Stimulated activated CD8-positive, alpha-beta memory T cell treated with anti-CD3 and anti-CD28 coated beads, Interleukin-4, amount 100 ng/mL, for 4 hours (primary cell): ENCODE measurements at places on chromosomes 5 and 9.

GRCh38 chr9:21656776-21657674 is 145.4 kb upstream of the MTAP start:
- DNase-seq: no peak

- DNase-seq: no peak
Measured at GRCh38 chr5:38259062-38259808, 876 bp downstream of the EGFLAM start.

GRCh38 chr9:112013266-112013665 is 116.7 kb downstream of the UGCG start:
- DNase-seq: no peak

GRCh38 chr5:101663543-101663942 is 632.5 kb downstream of the SLCO4C1 start:
- DNase-seq: no peak

DNA sequence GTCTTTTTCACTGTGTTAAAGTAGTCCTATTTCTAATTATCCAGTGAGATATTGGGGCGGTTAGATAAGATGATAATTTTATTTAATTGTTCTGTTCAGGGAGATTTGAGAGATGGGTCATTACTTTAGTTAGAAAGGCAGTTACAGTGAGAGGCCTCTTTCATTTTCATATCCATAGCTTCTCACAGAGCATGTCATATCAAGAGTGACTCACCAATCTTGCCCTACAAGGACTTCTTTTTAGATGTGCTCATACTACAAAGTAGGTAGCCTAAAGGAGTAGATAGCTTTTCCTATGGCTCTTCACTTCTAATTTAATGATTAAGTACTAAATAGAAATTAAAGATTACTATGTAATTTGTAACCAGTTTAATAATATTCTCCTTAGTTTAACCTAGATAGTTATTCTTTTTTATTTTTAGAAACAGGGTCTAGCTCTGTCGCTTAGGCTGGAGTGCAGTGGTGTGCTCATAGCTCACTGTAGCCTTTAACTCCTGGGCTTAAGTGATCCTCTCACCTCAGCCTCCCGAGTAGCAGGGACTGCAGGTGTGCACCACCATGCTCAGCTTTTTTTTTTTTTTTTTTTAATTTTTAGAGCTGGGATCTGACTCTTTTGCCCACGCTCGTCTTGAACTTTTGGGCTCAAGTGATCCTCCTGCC is 71.0 kb downstream of the FER start:
- no peak for DNase-seq

DNA sequence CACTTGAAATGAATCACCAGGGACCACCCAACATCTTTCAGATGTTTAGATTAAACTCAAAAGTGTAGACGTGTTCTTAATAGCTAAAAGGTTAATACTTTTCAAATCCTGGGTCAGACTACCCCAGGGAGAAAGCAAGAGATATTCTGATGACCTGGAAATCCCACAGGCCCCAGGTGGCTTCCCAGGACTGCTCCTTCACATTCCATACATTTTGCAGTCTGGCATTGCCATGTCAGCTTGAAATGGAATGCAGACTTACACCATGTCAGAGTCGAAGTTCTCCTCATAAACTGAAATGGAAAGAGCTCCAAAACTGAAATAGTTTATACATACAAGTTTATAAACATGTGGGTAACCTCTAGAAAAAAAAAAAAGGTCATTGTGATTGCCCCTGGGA is 61.5 kb downstream of the TMEM167A start:
- no peak for DNase-seq

DNA sequence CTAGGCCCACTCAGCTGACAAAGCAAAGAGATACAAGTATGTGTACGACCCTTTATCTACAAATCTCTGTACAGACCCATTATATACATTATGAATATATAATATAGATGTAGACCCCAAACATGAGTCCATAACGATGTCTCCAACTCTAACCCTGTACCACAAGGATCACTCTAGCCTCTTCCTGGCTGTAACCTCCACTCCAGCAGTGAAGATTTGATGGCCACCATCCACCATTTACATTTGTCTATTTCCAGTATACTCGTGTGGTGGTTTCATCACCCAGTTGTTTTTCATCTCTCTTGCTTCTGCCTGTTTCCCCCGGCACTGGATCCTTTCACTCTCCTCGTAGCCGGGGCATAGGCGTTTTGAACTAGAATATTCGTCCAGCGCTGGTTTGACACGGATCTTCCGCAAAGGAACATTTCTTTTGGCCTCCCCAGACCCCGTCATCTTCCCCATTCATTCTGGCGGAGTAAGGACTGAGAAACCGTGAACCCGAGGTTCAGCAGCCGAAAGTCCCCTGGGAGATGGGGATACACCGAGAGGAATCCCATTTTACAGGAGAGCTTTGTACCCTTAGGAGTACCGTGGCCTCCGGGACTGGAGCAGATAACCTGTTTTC is 828 bp upstream of the TRIO start:
- DNase-seq: no peak

GRCh38 chr9:18639911-18640310 is 166.0 kb downstream of the ADAMTSL1 start:
- DNase-seq: no peak

- DNase-seq: no peak
Measured at GRCh38 chr5:74013222-74013621, 387.2 kb downstream of the ARHGEF28 start.

GRCh38 chr5:171980792-171981191 is 25.6 kb downstream of the FBXW11 start:
- no peak for DNase-seq

DNA sequence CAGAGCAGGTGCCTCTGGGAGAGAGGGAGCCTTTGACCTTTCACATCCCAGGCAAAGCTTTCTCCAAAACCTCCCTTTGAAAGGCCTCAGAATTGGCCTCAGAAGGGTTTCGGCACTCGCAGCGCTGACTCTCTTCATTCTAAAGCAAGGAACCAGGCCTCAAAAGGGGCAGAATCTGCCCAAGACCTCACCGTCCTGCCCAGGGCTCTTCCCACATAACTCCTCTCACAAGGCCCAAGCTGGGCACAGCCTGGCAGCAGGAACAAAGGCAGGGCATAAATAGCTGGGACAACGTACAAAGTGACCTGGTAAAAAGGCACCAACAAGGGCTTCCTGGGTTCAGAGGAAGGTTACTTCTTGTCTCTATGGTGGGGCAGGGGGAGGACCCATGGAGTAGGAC is 166.3 kb upstream of the FSTL4 start:
- no peak for DNase-seq

GRCh38 chr5:109533751-109534272 is 124.0 kb upstream of the PJA2 start:
- no peak for DNase-seq

- no peak for DNase-seq
Measured at GRCh38 chr9:17775656-17776055, 196.8 kb downstream of the SH3GL2 start.
